ENCODE measurements at places on chromosomes 1 and 21.

GRCh38 chr1:162688931-162689330 is 56.7 kb downstream of the DDR2 start:
- no peak for DNase-seq

- no peak for DNase-seq
Observed at GRCh38 chr1:33984906-33985565, 121.2 kb downstream of the HMGB4 start.

DNA sequence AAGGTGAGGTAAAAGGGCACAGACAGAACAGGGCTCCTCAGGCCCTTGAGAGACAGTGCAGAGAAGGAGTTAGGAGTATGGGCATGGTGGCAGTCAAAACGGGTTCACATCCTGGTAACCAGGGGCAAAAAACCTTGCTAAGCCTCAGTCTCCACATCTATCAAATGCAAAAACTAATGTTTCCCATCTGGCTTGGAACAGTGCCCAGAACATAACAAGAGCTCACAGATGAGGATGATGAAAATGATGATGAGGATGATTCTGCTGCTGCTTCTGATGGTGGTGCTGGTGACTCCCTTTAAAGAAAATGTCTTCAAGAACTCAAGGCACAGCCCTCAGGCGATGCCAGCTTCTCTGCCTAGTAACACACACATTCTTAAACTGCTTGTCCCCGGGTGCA is 24.1 kb downstream of the HHIPL2 start:
- DNase-seq: no peak

DNA sequence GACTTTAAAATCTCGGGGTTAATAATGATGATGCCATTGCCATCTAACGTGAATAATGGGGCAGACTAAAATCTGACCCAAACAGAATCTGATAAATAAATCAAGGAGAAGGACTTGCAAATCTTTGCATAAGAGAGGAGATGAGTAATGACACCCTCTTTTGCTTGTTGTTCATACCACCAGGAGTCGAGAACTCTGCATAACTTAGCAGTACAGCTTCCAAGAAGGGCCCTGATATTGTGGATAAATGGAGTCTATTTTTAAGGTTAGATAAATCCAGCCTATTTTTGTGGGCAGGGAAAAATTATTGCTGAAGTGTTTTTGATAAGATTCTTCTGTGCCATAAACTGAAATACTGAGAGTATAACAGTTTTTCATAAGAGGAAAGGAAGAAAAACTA is 17.3 kb downstream of the RYR2 start:
- no peak for DNase-seq

GRCh38 chr1:41655632-41656031 is 171.1 kb upstream of the EDN2 start:
- DNase-seq: no peak

GRCh38 chr1:20730690-20731056 is 1.8 kb downstream of the SH2D5 start:
- DNase-seq: no peak

- DNase-seq: peak; percentile 34
Observed at GRCh38 chr1:42380586-42381279, at the start of gene RIMKLA. Gene RIMKLA, plus strand, starts transcription at chr1:42380792. Its CDS starts 143 bp downstream, at chr1:42380935.

GRCh38 chr1:118366286-118366685 is 181.3 kb upstream of the SPAG17 start:
- DNase-seq: no peak

DNA sequence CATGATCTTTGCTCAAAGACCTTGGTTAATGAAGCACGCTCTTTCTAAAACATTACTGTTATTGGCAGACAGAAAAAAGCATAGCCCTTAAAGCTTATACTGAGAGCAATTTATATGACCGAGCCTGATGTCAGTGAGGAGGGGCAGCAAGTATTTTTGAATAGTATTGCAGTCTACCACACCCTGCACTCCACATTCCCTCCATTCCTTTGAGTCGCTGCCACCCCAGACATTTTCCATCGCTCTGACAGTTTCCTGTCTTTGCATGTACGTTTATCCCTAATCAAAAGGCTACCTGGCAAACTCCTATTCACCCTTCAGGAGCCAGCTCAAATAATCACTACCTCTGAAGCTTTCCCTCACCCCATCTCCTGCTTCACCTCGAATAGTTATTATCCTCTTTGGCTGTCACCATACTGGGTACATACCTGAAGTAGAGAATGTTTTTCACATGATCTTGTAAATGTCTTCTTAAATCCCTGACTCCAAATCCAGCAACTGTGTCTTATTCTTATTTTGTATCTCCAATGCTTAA is 5.5 kb upstream of the JUN start:
- DNase-seq: no peak

DNA sequence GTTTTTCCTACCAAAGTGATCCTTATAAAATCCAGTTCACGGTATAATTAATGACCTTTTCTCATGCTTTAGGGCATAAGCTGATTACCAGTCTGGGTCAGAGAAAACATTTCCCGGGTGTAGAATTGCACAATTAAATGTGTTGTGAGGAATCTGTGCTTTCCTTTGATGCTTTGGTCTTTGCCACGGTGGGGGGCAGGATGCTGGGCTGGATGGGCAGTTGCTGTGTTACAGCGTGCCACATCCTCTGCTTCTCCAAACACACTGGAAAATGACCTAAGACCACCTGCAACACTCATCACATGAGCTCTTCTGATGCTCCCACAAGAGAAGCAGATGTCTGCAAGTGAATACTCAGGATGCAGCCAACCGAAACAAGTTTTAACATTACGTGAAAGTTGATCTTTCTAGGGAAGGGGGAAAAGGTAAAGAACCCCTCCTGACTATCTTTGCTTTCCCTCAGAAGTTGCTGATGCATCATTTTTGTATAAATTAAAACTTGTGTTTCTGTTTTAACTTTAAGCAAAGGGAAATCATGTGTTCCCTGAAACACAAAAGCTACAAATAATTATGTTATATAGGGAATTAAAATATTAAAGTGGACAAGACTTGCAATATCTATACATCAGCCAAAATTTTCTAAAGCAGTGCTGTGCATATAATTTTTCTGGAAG is 515.3 kb upstream of the NR5A2 start:
- DNase-seq: no peak

GRCh38 chr1:166145499-166145898 is 21.3 kb downstream of the FAM78B start:
- DNase-seq: no peak

DNA sequence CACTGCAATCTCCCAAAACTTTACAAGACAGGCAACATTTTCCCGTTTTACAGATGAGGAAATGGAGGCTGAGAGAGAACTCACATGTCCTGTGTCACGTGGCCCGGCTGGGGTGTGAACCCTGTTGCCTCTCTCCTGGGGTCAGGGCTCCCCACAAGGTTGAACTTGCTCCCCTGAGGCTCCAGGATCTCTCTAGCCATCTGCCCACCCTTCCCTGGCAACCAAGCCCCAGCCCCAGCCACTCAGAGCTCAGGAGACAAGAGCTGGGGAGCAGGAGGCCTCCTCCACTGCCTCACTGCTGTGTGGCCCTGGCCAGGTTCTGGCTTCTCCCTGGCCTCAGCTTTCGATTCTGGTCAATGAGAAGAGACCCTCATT is 11.8 kb downstream of the LAPTM5 start:
- DNase-seq: no peak

- no peak for DNase-seq
Observed at GRCh38 chr21:45309987-45310381, 22.3 kb upstream of the POFUT2 start.

DNA sequence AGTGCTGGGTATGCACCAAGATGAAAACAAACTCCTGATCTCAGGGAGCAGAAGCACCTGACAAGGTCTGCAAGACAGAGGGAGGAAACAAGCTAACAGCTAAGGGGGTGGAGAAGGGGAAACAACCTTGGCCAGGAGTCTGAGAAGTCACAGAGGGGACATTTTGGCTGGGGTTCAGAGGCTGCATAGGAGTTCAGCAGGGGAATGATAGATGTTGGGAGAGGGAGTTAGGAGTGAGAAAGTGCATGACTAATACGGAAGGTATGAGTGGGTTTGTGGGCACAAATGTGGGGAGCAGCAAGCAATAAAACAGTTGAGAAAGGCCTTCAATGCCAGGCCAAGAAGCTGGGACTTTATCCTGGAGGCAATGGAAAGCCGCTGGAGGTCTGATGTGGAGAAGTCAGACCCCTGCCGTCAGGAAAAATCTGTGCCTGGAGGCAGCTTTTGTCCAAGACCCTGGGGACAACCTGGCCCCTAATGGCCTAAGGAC is 16.4 kb downstream of the EPHA2 start:
- DNase-seq: no peak

DNA sequence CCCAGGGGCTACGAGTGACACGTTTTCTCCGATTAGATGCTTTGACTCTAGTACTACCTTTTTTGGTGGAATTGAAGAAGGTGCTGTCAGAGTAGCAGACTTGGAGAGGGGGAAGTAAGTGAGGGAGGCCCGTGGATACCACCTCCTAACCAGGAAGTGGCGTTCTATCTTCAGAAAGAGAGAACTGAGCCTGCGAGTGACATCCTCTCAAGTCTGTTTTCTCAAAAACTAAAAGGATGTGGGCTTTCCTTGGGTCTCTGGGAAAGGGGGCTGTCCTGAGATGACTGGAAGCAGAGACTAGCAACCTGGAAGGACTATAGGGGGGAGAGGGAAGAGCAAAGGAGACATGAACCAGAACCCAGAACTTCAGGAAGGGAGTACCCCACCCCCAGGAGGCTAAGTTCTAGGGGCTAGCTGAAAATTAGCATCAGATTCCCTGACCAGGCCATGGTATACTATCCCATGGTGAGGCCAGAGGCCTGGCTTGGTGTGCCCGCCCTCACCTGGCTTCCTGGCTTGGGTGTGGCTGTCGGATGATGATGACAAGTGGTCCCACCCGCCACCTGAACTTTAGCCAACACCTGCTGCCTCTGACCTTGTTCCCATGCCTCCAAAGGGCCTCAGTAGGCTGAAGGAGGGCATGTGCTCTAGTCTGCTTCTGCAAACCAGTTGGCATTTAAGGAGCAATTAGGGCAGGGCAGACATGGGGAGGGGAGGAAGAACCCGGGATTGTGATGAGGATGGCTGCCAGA is 49.1 kb downstream of the ATP2B4 start:
- no peak for DNase-seq

DNA sequence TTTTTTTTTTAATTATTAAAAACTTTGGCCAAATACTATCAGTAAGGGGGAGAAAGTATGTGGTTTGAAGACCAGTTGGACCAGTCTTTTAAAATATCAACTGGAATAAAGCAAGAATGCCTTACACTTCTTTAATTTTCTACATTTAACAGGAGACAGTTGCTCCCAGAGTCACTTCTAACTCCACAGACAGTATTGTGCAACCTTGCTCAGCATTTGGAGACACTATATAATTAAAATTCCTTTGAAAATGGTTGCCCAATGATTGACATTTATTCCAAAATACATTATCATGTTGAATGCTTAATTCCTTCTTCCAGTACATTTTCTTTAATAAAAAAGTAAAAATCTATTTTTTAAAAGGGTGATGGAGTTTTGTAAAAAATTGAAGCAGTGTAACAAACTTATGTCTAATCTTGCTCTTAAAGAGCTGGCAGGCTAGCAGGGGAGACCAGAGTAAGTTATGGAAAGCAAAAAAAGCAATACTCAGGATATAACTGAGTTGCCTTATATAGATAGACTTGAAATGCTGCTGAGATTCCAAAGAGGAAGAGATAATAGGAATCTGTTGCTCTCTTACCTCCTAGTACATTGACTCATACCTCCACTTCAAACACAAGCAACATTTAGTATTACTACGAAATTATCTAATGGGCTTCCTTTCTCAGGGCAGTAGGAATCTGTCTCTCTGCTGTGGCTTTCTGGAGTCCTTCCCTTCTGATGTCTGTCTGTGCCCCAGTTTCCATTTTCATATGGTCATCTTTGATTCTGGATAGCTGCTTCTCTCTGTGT is 69.7 kb upstream of the RGL1 start:
- no peak for DNase-seq

GRCh38 chr1:173149887-173150286 is 57.2 kb downstream of the TNFSF4 start:
- no peak for DNase-seq

DNA sequence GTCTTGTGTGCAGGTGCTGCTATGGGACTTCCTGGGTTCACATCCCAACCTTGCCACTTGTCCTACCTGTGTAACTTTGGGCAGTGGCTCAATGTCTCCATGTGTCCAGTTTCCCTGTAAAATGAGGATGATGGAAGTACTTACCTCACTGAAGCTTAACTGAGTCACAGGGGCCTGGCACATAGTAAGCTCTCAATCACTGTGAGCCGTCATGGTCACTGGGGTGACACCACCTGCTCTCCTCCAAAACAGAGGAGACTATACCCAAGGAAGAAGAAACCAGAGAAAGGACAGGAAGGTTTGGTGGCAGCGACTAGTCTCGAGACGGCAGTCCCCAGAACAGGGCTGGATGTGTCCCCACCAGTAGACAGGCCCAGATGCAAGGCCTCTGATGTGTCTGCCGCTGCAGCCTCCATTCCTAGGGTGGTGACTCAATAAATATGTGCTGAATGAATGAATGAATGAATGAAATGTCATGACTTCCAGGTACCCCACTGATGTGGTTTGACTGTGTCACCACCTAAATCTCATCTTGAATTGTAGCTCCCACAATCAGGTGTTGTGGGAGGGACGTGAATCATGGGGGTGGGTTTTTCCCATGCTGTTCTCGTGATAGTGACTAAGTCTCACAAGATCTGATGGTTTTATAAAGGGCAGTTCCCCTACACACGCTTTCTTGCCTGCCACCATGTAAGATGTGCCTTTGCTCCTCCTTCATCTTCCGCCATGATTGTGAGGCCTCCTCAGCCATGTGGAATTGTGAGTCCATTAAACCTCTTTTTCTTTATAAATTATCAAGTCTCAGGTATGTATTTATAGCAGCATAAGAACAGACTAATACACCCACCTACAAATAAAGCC is 13.0 kb upstream of the LRP8 start:
- DNase-seq: no peak

DNA sequence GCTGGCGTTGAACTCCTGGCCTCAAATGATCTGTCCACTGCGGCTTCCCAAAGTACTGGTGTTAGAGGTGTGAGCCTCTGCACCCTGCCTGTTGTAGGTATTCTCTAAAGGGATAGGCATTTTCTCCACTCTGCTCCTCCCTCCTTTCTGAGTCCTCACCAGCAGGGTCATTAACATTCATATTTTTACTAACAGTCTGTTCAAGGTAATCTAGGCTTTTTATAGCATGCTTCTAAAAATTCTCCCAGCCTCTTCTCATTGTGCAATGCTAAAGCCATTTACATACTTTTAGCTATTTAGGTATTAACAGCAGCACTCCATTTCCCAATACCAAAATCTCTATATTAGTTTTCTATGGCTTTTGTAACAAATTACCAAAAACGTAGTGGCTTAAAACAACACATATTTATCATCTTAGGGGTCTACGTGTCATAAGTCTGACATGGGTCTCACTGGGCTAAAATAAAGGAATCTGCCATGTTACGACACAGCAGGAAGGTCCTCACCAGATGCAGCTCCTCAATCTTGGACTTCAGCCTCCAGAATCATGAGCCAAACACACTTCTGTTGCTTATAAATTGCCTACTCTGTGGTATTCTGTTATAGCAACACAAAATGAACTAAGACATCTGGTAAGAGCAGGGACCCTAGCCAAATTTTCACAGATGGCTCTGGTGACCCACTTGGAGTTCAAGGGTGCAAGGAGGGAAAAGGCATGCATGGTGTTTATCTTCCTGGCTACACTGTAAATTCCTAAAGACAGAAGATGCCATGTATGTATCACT is 2.9 kb upstream of the SLC2A7 start:
- DNase-seq: no peak

All from stimulated activated CD4-positive, alpha-beta T cell treated with anti-CD3 and anti-CD28 coated beads, Interleukin-2, amount 100 ng/mL, for 48 hours (primary cell).